Fibroblast of skin of left biceps (primary cell): ENCODE measurements at places on chromosomes 12 and 14.

DNA sequence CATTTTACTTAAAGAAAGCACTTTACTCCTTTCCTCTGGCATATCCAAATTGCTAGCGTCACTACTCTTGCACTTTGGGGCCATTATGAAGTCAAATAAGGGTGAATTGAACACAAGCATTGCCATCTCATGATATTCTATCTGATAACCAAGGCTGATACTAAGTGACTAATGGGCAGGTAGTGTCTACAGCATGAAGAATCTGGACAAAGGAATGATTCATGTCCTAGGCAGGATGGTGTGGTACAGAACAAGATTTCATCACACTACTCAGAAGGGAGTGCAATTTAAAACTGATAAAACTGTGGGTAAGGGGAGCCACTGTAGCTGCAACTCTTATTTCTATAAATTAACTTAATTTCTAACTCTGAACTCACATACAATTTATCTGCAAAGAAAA, 7.7 kb upstream of the SLC6A15 start:
- DNase-seq = no peak

- no peak for DNase-seq
These were observed 1.5 kb upstream of the TEX52 start for GRCh38 chr12:2858334-2858733.

- DNase-seq = no peak
These were observed 876 bp downstream of the LUM start for GRCh38 chr12:91110311-91110924.

GRCh38 chr12:45034861-45035265, 16.0 kb downstream of the DBX2 start:
- DNase-seq = no peak

GRCh38 chr12:5068619-5069018, 24.9 kb downstream of the KCNA5 start:
- no peak for DNase-seq

- no peak for DNase-seq
These were observed 7.3 kb downstream of the HELB start for GRCh38 chr12:66309606-66310005.

DNA sequence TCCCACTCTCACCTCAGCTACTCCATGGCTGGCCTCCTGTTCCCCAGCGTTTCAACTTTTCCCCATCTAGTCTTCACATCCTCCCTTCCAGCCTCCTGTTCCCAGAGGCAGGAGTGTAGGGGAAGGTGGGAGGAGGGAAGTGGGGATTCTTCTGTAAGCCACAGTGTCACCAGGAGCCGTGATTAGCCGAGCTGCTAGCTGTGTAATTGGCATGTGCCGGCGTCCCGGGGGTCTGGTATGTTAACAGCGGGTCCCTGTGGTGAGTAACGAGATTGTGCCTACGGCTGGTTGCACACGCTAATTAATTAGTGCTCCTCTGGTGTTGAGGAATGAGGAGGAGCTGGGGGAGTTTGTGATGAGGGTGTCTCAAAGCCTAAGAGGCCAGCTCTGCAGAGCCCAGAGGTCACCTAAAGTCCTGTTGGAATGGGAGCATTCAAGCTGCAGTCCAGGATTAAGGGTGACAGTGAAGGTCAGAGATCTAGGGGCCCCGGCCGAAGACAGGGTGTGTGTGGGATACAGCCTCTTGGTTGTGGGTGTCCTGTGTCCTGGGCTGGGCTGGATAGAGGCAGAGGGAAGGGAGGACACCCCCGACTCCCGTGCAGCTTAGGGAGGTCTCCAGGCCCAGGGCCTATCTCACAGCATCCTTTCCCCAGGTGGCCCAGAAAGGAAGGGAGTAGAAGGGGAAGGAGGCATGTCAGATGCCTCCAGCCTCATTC, 10.0 kb upstream of the CALCOCO1 start:
- no peak for DNase-seq

- no peak for DNase-seq
These were observed 63.1 kb upstream of the ARID2 start for GRCh38 chr12:45666396-45666795.

GRCh38 chr12:98769068-98769467, 124.0 kb downstream of the APAF1 start:
- DNase-seq = no peak

- DNase-seq = no peak
These were observed 63.9 kb downstream of the TGFB3 start for GRCh38 chr14:75917946-75918335.
